ENCODE measurements at places on chromosomes 2 and 18. TPM values are rescaled to one million over a fixed set of nuclear protein-coding genes. Genes with fewer than 3 reads are reported as not detected.
A peak's percentile ranks its signal among the peaks of the same experiment; 100 is the strongest.

- no peak for DNase-seq
These were observed 67.9 kb upstream of the ALPP start for GRCh38 chr2:232310696-232311095.

NEU4 gene
- total RNA-seq: not detected

ITGB6 gene
- total RNA-seq: 54.5 TPM

DNA sequence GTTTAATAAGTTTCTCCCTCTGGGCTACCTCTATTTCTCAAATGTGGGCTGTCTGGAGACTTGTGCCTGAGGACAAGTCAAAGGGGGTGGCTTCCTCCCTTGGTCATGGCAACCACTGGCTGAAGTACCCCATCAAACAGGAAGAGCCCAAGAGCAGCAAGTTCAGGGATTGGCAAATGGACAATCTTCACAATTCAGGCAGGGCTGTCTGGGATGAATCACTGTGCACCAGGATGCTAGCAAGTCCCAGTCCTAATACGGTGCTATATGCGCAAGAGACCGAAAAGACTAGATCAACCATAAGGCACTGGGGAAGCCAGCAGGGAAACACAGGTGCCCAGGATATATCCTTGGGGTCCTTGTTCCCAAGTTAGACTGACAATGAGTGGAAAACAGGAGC is 75.5 kb downstream of the ANTXR1 start:
- no peak for DNase-seq

DNA sequence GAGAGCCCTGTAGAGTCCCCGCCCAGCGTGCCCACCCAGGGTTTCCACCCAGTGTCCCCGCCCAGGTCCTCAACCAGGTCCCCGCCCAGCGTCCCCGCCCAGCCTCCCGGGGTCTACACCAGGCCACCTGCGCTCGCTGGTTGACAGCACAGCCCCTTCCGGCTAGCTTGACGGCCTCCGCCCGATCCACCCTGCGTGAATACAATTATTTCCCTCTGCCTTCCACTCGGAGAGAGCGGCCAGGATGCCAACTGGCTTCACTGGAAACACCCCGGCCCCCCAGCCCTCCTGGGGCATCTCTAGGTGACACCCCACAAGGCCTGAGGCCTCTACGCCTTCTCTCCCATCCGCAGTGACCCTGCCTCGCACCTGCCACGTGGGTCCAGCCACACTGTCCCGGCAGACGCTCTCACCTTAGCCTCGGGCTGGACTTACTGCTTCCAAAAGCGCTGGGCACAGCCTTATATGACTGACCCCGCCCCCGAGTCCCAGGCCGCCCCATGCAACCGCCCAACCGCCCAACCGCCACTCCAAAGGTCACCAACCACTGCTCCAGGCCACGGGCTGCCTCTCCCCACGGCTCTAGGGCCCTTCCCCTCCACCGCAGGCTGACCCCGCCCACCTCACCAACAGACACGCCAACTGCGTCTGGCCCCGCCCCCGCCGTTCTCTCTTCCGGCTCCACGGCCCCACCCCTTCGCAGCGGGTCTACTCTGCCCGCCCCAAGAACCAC is 188.1 kb downstream of the LAMA1 start:
- peak; percentile 75 for DNase-seq
